ENCODE measurements at places on chromosomes 16 and 17. TPM values are rescaled to one million over a fixed set of nuclear protein-coding genes. Genes with fewer than 3 reads are reported as not detected.

The TMEM92 gene
- not detected for polyA plus RNA-seq

The NPIPB4 gene
- polyA plus RNA-seq = 17.0 TPM

The ZNF629 gene
- 0.94 TPM for polyA plus RNA-seq

The SLC47A1 gene
- not detected for polyA plus RNA-seq

The SLC4A1 gene
- not detected for polyA plus RNA-seq

The KRT10 gene
- 181 TPM for polyA plus RNA-seq

The GINS2 gene
- polyA plus RNA-seq = 0.55 TPM

The LHX1 gene
- not detected for polyA plus RNA-seq

The SCNN1G gene
- polyA plus RNA-seq = not detected
